Renal cortex interstitium (tissue), 15 donors: ENCODE measurements at places on chromosomes 1 and 21.
A peak's percentile ranks its signal among the peaks of the same experiment; 100 is the strongest.

DNA sequence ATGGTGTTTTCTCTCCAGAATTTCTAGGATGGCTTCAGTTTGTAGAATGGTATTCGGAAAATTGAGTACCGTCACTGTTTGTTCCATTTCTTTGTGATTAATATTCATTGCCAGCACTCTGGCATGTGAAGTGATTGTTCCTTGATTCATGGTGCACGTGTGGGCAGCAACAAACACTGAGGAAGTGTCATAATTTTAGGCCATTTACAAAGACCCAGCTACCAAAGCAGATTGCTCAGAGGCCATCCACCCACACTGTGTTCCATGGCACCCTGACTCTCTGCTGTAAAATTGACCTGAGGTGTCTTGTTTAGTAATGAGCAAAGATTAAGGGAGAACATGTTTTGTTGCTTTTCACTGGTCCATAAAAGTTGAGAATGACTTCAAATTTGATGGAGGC lies 250.9 kb upstream of the FMN2 start:
- no peak for DNase-seq

DNA sequence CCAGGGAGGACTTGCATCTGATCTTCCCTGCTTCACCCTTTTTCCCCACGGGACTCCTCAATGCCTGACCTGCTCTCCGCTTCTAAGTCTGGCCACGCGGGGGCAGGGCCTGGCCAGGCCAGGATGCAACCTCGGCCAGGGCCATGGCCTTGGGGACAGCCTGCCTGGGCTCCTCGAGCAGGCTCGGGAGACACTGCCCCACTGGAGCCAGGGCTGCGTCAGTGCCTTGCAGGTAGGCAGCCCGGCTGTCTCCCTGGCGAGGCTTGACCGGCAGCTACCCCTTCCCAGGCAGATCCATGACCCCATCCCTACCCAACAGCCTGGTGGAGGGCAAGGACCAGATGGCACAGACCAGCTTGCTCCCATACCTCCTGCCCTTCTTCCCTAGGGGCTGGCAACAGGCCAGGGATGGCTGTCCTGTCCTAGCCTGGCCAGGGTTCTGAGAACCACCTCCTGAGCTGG lies 2.7 kb upstream of the PRDM16 start:
- DNase-seq: no peak

GRCh38 chr1:12580054-12580887 lies 37.7 kb downstream of the DHRS3 start:
- DNase-seq: no peak

DNA sequence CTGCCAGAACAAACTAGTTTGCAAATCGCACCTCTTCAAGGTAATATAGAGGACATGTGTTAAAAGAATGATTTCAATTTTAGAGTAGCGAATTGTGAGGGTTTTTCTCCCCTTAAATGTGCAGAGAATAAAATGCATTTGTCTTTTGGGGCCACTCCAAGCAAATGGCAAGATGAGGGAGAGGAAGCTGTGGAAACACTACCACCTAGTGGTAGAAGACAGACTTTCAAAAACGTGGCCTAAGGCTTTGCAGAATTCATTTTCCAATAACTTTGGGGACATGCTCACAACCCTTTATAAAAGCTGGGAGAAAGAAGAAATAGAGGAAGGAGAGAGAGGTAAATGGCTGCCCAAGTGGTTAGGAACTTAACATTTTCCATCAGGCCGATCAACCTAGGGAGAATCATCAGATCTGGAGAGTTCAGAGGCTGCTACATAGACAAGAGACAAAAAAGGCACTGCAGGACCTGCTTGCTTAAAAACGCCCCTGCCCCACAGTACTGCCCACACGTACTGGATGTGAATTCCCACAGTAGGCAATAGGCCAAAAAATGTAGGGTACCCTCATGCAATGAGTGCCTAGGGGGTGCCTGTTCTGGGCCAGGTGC lies 15.7 kb upstream of the RCAN1 start:
- peak; percentile 42 for DNase-seq

DNA sequence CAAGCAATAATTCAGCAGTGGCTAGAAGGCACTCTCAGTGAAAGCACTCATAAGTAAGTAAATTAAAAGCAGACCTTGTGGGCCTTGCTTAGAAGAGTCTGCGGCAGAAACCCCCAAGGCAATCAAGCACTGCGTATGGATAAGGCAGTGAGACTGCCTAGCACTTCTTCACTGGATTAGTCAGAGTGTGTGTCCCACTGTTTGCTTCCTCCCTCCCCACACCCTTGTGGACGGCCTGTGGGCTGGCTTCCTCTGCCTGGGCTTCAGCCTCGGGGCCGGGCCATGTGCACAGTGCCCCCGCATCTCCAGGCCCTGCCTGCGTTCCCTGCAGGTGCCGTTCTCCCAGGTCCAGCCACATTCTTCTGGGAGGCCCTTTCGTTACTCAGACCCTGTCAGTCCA lies 23.8 kb downstream of the AGT start:
- no peak for DNase-seq
